Right atrium auricular region (tissue), 2 donors: ENCODE measurements at places on chromosomes 7 and 10.

DNA sequence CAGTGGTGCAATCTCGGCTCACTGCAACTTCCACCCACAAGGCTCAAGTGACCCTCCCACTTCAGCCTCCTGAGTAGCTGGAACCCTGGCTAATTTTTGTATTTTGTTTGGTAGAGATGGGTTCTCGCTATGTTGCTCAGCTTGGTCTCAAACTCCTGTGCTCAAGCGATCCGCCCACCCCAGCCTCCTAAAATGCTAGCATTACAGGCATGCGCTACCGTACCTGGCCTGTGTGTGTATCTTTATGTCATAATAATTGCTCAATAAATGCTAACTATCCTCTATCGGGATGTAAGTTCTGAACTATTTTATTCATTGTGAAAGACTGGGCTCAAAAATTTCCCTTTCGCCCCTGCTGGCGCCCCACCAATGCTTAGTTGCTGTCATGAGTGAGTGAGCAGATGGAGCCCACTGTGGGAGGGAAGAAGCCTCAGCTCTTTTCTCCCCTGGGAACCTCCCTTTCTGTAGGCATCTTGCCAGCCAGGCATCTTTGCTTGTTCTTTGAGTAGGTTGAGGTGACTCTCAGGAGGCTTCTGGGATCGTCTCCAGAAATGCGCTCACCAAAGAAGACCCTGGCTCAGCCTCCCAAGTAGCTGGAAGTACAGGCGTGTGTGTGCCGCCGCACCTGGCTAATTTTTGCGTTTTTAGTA, 38.3 kb downstream of the CAMK1D start:
- no peak for DNase-seq

GRCh38 chr10:35331894-35332640, 4.2 kb upstream of the CCNY start:
- DNase-seq, result no peak

- no peak for DNase-seq
Measured at GRCh38 chr7:44574287-44574872, 672 bp upstream of the DDX56 start.

GRCh38 chr10:132946-133898, 2.0 kb upstream of the ZMYND11 start:
- DNase-seq, result no peak

DNA sequence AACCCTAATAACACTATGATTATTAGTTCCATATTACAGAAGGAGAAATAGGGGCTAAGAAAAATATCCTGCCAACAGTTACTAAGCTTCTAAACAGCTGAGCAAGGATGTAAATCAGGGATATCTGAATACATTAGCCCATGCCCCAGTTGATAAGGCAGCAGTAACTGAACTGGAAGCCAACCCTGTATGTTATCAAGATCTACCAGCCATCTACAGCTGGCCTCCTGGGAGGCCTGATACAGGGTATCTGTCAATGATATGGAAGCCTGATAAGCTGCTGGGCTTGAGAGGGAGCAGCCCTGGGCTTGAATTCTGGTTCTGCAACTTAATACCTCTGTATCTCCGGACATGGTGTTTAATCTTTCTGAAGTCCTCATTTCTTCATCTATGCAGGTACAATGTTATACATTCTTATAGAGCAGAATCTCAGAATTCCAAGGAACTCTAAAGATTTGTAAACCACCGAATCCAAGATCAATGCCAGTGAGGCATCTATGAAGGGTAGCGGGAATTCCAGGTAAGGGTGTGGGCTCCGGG, 37.9 kb upstream of the AFAP1L2 start:
- no peak for DNase-seq

DNA sequence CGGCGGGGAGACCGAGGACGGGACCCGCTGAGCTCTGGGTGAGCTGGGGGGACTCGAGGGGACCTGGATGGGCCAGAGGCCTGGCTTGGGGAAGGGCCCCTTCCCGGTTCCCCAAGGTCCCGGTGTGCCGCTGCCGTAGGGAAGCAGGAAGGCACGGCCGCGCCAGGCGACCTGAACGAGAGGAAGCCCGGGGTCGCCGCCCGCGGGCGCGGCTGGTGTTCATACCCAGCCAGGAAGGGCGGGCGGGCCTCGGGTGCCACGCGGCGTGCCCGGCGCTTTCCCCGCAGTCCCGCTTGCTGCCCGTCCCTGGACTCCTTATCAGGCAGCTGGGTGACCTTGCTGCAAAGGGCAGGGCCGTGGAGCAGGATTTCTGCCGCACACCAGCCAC, 38.0 kb downstream of the ZNF777 start:
- DNase-seq, result no peak

- DNase-seq, result no peak
Measured at GRCh38 chr10:130360826-130361311, 224.7 kb downstream of the GLRX3 start.

GRCh38 chr10:113858541-113858940, 4.1 kb downstream of the NHLRC2 start:
- no peak for DNase-seq

DNA sequence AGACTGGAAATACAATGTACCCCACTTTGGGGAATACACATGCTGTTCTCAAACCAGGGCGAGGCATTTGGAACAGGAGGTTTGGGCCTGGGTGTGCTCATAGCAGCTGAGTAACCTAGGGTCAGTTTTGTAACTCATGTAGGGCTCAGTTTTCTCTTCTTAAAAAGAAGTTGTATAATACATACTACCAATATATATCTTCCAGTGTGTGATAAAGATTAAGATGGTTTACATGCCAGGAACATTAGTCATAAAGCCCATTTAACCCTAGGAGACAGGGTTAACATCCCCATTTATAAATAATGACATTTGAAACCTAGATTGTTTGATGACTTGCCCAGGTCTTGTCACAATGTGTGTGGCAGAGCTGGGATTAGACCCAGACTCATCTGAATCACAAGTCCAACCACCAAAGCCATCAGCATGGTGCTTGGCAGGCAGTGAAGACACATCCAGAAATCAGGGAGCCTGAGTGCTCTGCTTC, 6.0 kb downstream of the AKR1B10 start:
- DNase-seq, result no peak

GRCh38 chr7:78232806-78233205, 434.2 kb downstream of the PHTF2 start:
- no peak for DNase-seq

GRCh38 chr7:48962821-48963505, 38.6 kb downstream of the CDC14C start:
- no peak for DNase-seq

GRCh38 chr7:25720427-25720826, 431.6 kb upstream of the NFE2L3 start:
- no peak for DNase-seq
